ENCODE measurements at places on chromosomes 3 and 15.

- DNase-seq = no peak
Observed at GRCh38 chr3:150922611-150923010, 17.4 kb upstream of the MINDY4B start.

DNA sequence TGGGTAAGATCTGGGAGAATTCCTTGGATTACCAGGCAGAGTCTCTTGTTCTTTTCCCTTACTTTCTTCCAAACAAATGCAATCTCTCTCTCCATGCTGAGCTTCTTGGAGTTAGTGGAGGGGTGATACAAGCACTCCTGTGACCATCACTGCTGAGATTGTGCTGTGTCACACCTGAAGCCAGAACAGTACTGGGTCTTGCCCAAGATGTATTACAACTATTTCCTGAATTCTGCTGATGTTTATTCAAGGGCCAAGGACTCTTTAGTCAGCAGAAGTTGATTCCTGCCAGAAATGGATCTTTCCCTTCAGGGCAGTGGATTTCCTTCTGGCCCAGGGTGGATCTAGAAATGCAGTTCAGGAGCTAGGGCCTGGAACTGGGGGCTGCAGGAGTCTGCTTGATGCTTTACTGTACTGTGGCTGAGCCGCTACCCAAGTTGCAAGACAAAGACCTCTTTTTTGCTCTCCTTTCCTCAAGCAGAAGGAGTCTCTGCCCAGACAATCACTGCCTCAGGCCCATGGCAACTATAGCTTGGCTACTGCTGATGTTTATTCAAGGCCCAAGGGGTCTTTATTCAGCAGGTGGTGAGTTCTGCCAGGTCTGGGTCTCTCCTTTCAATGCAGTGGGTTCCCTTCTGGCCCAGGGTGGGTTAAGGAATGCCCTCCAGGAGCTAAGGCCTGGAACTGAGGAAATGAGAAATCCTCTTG lies 98.8 kb downstream of the SH3GL3 start:
- DNase-seq = peak; percentile 6

- no peak for DNase-seq
Observed at GRCh38 chr3:55483196-55484095, 3.7 kb downstream of the WNT5A start.

- DNase-seq = no peak
Observed at GRCh38 chr3:37993460-37993819, 2.9 kb downstream of the VILL start.

DNA sequence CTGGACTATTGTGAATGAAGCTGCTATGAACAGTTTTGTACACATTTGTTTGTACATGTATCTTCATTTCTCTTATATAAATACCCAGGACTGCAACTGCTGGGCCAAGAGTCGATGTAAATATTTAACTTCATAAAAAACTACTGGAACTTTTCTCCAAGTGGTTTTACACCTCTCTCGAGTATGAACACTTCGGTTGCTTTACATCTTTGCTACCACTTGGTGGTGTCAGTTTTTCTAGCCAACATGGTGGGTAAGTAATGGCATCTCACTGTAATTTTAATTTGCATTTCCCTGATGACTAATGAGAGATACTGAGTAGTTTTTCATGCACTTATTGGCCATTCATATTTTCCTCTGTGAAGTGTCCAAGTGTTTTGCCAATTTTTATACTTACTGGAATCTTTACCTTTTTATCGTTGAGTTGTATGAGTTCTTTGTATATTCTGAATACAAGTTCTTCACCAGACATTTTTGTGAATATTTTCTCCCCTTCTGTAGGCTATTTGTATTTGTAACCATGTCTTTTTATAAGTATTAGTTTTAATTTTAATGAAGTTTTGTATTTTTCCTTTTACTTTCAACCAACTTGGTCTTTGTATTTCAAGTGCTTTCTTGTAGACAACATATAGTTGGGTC lies 44.4 kb downstream of the PCOLCE2 start:
- DNase-seq = no peak

DNA sequence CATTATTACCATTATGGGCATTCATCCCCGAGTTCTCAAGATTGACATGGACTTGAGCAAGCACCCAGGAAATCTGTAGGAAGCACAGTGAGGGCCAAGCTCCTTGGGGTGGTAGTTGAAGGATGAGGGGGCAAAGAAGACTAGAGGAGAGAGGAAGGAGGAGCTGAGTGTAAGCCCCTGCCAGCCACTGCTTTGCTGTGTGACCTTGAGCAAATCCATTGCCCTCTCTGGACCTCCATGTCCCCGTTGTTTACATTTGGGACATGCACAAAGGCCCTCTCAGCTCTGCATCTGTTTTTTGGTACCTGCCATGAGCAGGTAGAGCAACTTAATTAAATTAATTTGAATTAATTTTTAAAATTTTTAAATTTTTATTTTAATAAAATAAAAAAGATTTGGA lies 33.5 kb upstream of the SLC6A6 start:
- DNase-seq = no peak

DNA sequence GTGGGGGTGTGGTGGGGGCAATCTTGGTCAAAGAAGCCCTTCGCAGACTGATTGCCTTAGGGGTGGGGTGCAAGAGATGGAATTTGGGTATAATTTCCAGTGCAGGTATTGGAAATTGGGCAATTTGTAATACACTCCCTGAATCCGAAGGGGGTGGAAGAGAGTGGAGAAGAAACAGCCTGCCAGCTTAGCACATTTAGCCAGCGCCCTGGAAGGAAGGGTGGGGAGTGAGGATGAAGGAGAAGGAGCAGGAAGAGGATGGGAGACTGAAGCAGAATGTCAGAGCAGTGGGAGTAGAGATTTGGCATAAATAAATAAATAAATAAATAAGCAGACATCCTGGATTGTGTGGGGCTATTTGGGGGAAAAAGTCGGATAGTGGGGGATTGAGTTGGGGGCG lies 1.6 kb downstream of the GAP43 start:
- DNase-seq = no peak

DNA sequence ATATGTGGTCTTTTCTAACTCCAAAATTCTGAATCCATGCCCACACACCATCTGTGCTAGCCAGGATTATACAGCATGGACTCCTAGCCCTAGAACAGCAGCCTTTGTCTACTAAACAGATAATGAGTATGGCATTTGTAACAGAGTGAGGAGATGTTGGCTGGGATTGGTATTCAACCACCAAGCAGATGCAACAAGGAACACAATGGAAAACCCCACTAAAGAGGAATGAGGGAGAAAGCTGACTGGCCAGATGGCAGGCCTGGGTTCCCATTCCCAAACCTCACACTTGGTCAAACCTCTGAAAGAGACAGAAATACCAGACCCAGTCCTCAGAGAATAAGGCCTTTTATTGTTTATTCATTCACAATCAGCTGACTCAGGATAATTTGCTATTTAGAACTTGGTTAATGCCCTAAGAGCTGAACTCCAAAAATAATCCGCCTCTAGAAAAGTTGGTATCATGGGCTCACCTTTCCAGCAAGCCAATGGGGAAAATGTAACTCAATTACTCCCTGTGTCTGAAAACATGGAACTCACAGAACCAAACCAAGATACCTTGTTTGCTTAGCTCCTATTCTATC lies 145.6 kb downstream of the LRRC3B start:
- peak; percentile 1 for DNase-seq

GRCh38 chr3:189121092-189121491 lies 50.7 kb upstream of the TPRG1 start:
- DNase-seq = no peak

DNA sequence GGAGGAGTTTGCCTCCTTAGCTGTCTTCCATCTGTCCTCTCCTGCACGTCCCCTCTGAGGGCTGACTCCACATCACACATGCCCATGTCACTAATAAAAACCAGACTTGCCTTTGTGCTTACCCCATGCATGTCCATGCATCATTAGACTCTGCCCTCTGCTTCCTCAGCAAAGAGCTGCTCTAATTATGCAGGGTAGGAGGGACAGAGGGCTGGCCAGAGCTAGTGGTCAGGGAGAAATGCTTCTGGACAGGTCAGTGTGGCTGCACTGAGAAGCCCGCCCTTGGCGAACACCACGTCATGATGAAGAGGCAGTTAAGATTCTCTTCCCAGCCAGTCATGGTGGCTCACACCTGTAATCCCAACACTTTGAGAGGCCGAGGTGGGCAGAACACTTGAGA lies 8.9 kb downstream of the CA12 start:
- DNase-seq = no peak

- peak; percentile 68 for DNase-seq
Observed at GRCh38 chr3:105809208-105809888, 59.5 kb downstream of the CBLB start.

- DNase-seq = no peak
Observed at GRCh38 chr3:42662813-42663535, 9.5 kb downstream of the ZBTB47 start.

DNA sequence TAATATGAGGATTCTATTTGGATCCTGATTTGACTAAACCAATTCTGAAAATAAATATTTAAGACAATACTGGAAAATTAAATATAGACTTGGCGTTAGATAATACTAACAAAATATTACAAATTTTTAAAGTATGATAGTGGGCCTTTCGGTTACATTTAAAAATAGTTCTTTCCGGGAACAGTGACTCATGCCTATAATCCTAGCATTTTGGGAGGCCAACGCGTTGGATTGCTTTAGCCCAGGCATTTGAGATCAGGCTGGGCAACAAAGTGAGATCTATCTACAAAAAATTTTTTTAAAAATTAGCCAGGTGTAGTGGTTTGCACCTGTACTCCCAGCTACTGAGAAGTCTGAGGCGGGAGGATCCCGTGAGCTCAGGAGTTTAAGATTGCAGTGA lies 30.3 kb upstream of the GADL1 start:
- no peak for DNase-seq

GRCh38 chr15:98547275-98547674 lies 101.1 kb upstream of the IGF1R start:
- DNase-seq = peak; percentile 40

DNA sequence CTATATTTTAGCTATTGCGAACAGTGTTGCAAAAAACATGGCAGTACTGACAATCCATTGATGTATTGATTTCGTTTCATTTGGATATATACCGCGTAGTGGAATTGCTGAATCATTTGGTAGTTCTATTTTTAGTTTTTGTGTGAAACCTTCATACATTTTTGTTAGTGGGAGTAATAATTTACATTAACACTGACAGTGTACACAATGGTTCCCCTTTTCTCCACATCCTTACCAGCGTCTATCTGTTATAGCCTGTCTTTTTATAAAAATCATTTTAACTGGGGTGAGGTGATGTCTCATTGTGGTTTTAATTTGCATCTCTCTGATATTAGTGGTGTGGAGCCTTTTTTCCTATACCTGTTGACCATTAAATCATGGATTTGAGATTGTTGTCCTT lies 392.4 kb upstream of the ALCAM start:
- DNase-seq = no peak

DNA sequence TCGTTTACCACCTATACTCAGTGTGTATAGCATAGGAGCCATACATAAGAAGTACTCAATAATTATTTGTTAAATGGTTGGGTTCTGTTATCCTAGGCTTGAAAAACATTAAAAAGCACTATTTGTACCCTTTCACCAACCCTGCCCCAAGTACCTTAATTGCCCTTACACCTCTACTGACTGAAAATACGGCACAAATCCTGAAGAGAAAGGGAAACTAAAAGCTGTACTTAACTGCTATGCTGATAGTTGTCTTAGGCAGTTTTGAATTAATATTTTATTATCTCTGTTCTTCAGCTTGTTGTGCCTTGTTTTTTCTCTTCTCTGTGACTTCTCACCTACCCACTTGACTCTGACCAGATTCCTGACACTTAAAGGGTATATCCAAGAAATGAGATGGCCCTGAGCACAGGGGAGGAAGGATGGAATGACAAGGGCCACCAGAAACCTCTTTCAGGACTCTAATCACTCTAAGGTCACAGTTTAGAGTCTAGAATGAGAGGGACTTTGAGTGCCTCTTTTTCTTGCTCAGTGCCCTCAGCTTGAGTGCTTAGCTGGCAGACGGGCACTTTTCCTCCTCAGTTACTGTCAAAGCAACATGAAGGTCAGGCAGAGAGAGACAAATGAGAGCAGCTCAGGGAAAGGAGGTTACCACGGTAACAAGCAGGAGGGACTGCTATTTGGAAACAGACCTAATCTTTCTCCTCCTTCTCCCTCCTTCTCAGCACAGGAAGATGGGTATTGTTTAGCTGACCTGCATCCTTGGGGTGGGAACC lies 136.5 kb downstream of the ZNF609 start:
- no peak for DNase-seq

DNA sequence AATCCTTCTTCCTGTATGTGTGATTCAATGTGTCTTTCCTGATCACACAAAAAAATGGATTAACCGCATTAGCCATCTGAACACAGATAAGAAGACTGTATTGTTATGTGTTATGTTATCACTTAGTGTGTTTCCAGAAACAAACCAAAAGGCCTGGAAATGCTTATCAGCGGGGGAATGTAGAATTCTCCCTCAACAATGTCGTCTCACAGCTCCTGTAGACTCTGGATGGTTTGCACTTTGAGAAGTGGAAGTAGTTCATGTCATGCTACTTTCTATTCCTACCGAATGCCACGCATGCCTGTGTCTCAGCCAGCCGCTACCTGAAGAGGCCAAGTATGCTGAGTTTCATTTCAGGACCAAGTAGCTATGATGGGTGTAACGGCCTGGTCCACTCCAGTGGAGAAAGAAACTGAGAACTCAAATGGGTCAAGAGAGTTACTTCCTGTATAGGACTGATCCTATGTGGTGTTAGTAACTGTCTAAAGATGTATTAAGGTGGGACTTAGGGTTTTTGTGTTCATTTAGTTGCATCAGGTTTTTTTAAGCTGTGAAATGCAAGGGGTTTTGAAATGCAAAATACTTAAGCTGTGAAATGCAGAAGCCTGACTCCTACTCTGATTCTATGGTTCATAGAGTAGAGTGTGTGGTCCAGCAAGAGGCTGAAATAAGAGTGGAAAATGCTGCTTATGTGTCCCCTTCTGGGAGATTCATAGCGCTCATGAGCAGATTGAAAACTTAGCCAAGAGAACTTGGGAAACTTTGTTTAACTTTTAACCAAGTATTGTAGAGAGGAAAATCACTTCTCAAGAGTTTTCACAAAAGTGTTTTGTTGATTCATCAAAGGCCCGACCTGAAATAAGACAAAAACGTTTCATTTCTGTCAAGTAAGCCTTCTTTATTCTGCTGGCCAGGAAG lies 118.5 kb upstream of the LMOD3 start:
- no peak for DNase-seq

DNA sequence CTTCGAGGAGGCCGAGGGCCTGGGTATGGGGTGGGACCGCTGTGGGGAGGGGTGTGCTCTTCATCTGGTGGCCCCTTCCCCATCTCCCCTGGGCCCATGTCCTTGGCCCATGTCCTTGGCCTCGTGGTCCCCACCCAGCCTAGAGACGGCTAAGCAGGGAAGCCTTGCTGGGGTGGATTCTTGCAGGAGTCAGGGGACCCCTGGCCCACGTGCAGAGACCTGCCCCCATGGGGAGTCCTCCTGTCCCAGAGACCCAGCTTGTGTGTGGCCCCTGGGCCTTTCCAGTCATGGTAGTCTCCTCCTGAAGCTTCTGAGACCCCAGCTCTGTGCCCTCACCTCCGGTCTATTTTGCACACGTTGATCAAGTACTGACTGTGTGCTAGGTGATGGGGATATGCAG lies 97.4 kb downstream of the TBC1D2B start:
- DNase-seq = no peak

GRCh38 chr15:64623347-64623996 lies 151.9 kb downstream of the RBPMS2 start:
- no peak for DNase-seq

GRCh38 chr3:4615750-4616149 lies 122.6 kb downstream of the ITPR1 start:
- no peak for DNase-seq

Measured in foreskin melanocyte (primary cell).